HT-29 (cell line): ENCODE measurements at places on chromosomes 13 and 19. TPM values are rescaled to one million over a fixed set of nuclear protein-coding genes. Genes with fewer than 3 reads are reported as not detected.

Gene MRPS12
- 350 and 367 TPM in 2 replicates for total RNA-seq

Gene ADGRE3
- total RNA-seq: not detected in 2 replicates

Gene CABP5
- total RNA-seq: not detected in 2 replicates

Gene ZNF226
- 9.0 and 18.4 TPM in 2 replicates for total RNA-seq

Gene KL
- total RNA-seq: not detected in 2 replicates

Gene CSNK1A1L
- total RNA-seq: not detected in 2 replicates

Gene ANKLE1
- total RNA-seq: 0.08 and 1.4 TPM in 2 replicates

Gene CHMP2A
- 236 and 268 TPM in 2 replicates for total RNA-seq

Gene VSTM2B
- not detected in 2 replicates for total RNA-seq

Gene PSG2
- total RNA-seq: not detected in 2 replicates

Gene UNC13A
- 0.03 and 0.05 TPM in 2 replicates for total RNA-seq

Gene PEG3
- not detected in 2 replicates for total RNA-seq

- no peak for DNase-seq
Measured at GRCh38 chr19:17751103-17751911, at the start of gene FCHO1. TSS of gene FCHO1 (plus strand) at chr19:17751477. CDS start at chr19:17755165, 3,688 bp downstream.

DNA sequence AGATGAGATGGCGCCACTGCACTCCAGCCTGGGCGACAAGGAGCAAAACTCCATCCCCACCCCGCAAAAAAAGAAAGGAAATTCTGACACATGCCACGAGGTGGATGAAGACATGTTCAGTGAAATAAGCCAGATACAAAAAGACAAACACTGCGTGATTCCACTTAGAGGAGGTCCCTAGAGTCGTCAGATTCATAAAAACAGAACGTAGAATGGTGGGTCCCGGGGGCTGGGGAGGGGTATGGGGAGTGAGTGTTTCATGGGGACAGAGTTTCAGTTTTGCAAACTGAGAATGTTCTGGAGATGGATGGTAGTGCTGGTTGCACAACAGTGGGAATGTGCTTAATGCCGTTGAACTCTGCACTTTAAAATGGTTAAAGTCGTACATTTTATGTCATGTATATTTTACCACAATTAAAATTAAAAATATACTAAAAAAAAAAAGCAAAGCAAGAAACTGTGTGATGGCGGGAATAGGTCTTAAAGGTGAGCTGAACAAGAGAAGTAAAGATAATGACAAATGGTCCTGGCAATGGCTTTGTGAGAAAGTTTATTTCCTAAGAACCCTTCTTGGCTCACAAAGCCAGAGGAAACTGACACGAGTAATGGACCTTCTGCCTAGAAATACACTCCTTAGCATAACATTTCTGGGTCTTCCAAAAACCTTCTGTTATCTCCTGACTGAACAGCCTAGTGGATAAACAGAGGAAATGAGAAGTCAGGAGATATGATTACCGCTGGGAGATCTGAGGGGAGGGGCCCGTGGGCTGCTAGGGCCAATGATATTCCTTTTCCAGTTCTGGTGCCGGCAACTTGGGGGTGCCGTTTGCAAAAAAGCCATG lies 4.2 kb upstream of the SPC24 start:
- DNase-seq: no peak

GRCh38 chr19:50695251-50696093 lies 24.1 kb downstream of the SHANK1 start:
- DNase-seq: no peak

DNA sequence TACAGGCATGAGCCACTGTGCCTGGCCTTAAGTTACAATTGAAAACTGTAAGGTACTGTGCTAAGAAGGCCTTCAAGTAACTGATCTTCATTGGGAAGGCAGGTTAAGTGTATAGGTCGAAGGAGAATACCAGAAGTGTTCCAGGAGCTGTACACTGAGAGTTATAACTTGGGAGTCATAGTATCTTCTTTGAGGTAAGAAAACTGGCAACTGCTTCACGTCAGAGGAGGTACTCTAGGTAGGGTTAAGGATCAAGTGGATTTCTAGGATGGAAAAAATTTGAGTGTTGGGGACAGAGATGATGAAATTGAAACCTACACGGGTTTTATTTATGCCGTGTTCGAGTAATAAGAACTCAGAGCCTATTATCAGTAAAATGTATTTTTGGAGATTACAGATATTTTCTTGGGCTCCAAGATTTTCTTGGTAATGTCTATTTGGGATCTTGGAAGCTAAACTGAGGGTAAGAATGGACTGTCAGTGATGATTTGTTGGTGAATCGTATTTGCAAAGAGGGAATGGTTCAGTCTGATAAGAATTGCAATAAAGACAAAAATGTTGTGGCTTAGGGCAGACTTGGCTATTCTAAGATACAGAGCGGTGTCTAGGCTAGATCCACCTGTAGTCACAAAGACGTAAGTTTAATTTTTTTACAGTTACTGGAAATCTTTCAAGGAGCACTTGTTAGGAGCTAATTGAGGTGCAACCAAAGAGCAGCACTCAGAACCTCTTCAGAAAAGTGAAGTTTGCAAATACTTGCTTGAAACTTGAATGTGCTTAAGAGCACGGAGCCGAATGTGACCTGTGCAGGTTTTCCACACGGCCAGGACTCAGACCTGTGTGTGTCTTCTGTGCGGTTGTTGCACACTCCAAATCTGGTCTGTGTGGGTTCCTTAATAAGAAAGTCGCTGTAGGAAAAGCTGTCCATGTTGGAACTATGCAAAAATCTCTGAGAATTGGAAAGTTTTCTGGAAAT lies 102.5 kb downstream of the URI1 start:
- DNase-seq: no peak

GRCh38 chr13:110329798-110330461 lies 22.8 kb downstream of the COL4A2 start:
- DNase-seq: no peak

- no peak for DNase-seq
Measured at GRCh38 chr19:2517881-2518601, 42.1 kb downstream of the GADD45B start.

- DNase-seq: no peak
Measured at GRCh38 chr19:5436106-5436947, 18.9 kb upstream of the ZNRF4 start.

GRCh38 chr13:52455677-52456041 lies 381 bp downstream of the CKAP2 start:
- peak; percentile 83 for DNase-seq

- DNase-seq: no peak
Measured at GRCh38 chr19:33510462-33511194, 11.0 kb downstream of the PEPD start.

DNA sequence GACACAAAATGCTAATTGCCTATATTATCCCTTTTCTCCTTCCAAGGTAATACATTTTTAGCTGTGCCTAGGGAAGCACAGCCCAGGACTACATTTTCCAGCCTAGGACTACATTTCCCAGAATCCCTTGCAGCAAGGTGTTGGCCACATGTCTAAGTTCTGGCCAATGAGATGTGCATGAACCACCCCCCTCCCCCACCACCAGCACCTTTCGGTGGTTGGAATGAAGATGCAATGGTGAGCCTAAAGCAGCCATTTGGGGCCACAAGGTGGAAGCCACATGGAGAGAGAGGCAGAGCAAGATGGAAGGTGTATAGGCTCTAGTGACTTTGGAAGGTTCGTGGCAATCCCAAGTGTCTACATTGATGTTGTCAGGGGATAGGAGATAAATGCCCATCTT lies 16.2 kb downstream of the UNC13A start:
- DNase-seq: peak; percentile 64

DNA sequence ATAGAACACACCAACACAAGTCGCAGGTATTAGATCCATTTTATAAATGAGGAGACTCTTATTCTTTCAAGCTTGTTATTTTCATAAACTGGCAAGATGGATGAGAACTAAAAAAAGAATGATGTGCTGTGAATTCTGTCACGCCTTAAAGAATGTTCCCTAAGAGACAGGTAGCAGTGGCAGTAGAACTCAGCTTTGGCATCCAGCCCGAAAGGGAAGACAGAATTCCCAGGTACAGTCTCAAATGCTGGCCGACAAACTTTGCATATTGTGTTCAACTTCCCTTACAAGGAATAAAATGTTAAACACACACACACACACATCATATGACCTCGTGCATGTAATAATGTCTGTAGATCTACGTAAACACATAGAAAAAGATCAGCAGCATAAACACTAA lies 3.2 kb downstream of the TMEM272 start:
- no peak for DNase-seq

DNA sequence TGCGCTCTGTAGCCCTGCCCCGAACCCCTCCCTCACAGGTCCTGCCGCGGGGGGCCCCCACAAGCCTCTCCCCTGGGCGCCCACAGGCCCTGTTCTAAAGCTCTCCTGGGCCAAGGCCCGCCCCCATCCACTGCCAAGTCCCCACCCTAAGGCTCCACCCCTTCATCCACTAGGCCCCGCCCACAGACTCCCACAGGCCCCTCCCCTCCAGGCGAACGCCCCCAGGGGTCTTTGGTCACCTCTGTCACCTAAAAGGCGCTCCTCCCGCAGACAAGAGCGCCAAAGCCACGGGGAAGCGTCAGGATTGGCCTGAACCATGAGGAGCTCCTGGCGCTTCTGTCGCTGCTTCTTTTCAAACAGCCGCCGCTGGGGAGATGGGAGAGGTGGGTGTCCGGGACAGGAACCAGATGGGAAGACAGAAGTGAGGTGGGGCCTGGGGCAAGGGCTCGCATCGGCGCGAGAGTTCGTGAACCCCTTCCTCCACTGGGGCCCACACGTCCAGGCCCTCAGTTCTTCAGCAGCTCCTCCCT lies 2.3 kb downstream of the TULP2 start:
- DNase-seq: no peak

- DNase-seq: no peak
Measured at GRCh38 chr19:19460258-19460731, 54.8 kb downstream of the GATAD2A start.

DNA sequence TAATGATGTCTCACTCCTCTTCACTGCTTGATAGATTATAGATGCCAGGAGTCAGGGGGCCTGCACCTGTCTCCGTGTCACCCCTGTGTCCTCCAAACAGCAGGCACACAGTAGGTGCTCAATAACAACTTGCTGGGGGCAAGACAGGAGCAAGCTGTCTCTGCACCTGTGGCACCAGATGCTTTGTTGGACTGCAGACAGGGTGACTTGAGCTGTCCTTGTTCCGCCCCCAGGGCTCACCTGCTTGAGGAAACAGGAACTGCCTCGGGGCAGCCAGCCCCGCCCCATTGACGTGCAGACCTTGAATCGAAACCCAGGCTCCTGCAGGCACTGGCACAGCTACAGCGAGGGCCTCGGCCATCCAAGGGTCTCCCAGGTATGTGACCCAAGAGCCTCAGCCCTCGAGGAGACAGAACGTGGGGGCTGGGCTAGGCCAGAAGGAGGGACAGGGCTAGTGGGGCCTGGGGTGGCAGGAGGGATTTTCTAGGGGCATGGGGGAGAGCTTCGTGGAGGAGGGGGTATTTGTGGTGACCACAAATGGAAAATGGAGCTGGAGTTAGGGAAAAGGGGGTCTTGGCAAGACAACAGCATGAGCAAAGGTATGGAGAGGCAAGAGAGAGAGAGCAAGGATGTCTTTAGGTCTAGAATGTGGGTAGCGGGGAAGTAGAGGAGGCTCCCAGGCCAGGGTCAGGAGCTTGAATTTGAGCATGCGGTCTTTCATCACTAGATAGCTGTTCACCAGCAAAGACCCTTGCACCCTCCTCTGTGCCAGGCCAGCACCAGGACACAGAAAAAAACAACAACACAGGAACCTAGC lies at the start of gene HSH2D:
HSH2D (plus strand) TSS at position 287 of the 817 bp plus-strand sequence. CDS start 5,066 bp downstream, outside the sequence.
- peak; percentile 68 for DNase-seq

DNA sequence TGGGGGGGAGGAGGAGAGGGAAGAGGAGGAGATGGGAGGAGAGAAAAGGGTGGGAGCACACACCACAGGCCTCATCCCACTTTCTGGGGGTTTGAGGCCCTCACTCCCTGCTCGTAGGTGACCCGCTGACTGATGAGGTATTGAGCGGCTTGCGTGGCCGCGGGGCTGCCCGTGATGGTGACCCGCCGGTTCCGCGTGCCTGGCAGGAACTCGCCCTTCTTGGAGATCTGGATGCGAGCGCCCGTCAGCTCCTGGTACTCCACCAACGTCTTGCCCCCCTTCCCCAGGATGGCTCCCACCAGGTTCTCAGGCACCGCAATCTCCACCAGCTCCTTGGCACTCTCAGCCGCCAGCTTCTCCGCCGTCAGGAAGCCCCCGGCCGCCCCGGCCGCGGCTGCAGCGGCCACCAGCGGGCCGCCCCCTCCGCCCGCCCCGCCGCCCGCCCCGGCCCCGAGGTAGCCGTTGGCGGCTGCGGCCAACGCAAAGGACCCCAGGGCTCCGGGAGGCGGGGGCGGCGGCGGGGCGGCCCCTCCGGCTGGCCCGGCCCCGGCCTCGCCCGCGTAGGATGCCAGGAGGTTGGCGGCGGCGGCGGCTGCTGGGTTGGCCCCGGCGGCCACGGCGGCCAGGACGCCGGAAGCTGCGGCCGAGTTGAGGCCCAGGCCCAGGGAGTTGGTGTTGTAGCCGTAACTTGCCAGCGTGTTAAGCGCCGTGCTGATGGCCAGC lies 25.4 kb upstream of the NANOS2 start:
- no peak for DNase-seq

DNA sequence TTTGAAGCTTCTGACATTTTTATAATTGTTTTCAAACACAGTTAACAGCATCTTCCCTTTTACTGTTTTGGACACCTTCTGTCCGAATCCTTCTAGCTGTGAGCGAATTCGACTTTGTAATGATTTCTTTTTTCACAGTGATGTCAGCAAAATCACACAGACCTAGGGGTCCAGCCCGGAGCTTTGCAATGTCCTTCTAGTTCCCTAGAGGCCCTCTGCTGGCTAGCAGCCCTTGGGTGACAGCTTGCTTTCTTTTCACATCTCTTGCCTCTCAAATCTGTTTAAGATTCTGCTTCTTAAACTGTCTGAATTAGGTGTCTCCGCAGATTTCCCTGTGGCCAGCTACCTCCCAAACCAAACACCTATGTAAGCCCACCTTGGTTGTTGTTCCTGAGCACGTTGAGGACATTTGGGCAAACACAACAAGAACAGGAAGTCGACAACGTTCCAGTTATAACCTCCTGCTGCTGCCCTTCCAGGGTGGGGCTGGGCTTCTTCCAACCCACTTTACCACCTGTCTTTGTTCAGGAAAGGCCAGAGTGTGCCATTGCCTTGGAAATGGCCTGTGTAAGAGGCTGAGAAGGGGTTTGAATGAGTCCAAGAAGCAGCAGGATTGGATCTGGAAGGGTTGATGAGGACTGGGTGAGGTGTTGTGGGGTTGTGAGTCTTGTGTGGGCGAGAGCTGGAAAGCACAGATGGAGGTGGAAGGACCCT lies 123.1 kb downstream of the ATP8A2 start:
- no peak for DNase-seq

- DNase-seq: no peak
Measured at GRCh38 chr13:101424381-101425155, 8.3 kb upstream of the NALCN start.
